Effector memory CD4-positive, alpha-beta T cell (primary cell): ENCODE measurements at places on chromosomes 2 and 18.

DNA sequence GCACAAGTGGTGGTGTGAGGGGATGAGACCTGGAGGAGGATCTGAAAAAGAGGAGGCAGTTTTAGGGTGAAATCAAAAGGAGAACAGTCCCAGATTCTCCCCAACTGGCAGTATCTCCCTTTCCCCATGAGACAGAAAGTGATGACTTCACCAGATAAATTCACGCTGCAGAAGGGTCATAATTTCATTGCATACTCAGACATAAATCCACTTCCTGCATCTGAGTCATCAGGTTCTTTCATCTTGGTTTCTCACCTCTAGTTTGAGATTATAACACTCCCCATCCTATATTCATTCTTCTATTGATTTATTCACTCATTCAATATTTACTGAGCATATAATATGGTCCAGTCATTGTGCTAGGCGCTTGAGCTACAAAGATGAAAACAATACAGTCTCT, 64.7 kb downstream of the CCDC148 start:
- no peak for DNase-seq
- no peak overlapping the region for H3K27ac ChIP-seq
- no peaks in the 10 kb centered on the region for H3K27me3 ChIP-seq
- no peaks in the 10 kb centered on the region for H3K4me1 ChIP-seq

DNA sequence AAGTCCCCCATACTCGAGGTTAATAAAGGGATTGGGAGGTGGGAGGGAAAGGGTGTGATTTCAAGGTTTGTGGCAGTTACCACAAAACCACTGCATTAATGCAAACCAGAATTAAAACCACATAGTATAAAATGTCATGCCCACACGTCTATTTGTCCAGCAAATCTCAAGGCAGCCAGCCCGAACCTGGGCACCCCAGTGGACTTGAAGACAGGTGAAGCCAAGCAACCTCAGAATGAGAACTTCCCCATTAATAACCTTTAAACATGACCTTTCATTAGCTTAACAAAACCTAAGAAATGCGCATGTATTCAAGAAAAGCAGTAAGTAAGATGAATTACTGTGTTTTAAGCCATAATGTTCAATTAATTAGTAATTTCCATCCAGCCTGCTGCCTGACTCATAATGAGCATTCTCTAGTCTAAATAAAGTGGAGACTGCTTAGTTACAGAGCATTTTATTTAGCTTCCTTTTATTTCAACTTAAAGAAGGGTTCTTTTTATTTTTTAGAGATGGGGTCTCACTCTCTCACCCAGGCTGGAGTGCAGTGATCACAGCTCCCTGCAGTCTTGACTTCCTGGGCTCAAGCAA, 229.6 kb downstream of the FAM210A start:
- no peak overlapping the region for H3K27ac ChIP-seq
- no peaks in the 10 kb centered on the region for H3K27me3 ChIP-seq
- H3K36me3 ChIP-seq, result peaks cover under 1% of the 10 kb centered on the region
- H3K4me3 ChIP-seq, result no peak overlapping the region
- DNase-seq, result no peak
- peaks cover 2% of the 10 kb centered on the region for H3K4me1 ChIP-seq

- no peaks in the 10 kb centered on the region for H3K27me3 ChIP-seq
- no peaks in the 10 kb centered on the region for H3K4me1 ChIP-seq
- no peak for DNase-seq
- H3K4me3 ChIP-seq, result no peak overlapping the region
- H3K36me3 ChIP-seq, result no peaks in the 10 kb centered on the region
- H3K27ac ChIP-seq, result no peak overlapping the region
Observed at GRCh38 chr18:41553716-41554115, 401.3 kb upstream of the PIK3C3 start.

DNA sequence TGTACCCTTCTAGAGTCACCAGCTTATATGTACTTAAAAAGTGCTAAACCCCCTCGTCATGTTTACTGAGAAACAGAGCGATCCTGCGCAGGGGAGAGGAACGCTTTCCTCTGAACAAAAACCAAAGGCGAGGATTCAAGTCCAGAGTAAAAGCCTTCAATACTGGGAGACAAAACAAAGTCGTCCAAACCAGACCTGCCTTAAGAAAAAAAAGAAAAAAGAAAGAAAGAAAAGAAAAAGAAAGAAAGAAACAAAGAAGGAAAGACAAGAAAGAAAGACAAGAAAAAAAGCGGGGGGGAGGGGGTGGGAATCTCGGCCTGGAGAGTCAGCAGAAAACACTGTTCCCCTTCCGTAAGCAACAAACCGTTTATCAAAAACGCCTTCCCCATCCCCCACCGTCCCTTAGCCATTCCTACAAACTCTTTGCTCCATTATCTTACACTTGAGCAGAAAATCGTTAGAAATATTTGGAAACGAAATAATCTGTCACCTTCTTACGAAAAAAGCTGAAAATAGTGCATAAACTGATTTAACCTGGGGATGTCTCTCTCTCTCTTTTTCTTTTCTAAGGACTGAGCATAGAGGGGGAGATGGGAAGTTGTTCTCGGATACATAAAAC, 3.3 kb downstream of the PTGR3 start:
- H3K27me3 ChIP-seq, result no peaks in the 10 kb centered on the region
- H3K4me1 ChIP-seq, result peaks cover 17% of the 10 kb centered on the region
- DNase-seq, result no peak
- H3K36me3 ChIP-seq, result peaks cover 6% of the 10 kb centered on the region
- H3K4me3 ChIP-seq, result peak overlapping the region; percentile 47
- no peak overlapping the region for H3K27ac ChIP-seq

GRCh38 chr2:164456619-164457018, 164.7 kb downstream of the GRB14 start:
- H3K4me1 ChIP-seq, result no peaks in the 10 kb centered on the region
- H3K4me3 ChIP-seq, result no peak overlapping the region
- H3K36me3 ChIP-seq, result no peaks in the 10 kb centered on the region
- no peak for DNase-seq

- H3K4me1 ChIP-seq, result no peaks in the 10 kb centered on the region
- H3K27ac ChIP-seq, result no peak overlapping the region
- no peak overlapping the region for H3K4me3 ChIP-seq
- DNase-seq, result no peak
Observed at GRCh38 chr18:31072175-31072574, 29.6 kb upstream of the DSC3 start.

DNA sequence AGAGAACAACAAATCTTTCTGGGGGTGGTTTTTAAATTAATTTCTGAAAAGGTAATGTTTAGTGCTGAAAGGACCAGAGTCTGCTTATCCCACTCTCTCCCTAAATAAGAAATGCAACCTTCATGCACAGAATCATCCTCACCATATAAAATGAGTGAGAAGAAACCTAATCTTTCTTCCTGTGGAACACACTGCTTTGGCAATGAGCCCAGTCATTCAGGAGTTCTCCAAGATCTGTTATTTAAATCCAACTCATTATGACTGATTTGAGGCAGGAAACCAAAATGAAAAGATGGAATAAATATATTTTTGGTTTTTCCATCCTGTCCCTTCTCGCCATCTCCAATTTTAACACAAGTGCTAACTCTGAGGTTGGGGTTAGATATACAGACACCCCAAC, 228.3 kb downstream of the SRBD1 start:
- peaks cover 7% of the 10 kb centered on the region for H3K36me3 ChIP-seq
- no peaks in the 10 kb centered on the region for H3K27me3 ChIP-seq
- H3K4me1 ChIP-seq, result no peaks in the 10 kb centered on the region
- DNase-seq, result no peak
- H3K27ac ChIP-seq, result no peak overlapping the region

DNA sequence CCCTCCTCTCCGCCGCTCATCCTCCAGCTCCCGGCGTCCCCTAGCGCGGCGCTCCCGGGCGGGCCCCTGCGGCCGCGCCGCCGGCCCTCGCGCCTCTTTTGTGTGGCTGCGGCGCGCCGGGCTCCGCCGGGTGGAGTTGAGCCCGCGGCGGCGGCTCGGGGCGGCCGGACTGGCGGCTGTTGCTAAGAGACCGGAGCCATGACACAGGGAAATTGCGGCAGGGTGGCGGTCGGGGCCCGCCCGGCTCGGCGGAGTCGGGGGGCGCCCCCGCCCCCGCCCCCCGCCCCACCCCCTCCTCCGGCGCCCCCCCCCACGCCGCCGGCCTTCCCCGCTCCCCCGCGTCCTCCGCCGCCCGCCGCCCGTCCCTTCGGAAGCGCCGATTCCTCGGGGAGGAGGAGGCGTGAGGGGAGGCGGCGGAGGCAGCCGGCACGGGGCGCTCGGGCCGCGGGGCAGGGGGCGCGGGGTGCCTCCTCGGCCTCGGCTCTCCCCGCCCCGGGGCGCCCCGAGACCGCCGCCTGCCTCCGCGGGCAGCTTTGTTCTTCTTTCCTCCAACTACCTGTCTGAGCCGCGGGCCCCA, at the start of gene TMEM200C:
TMEM200C (minus strand) TSS at position 224 of the 577 bp plus-strand sequence. CDS start 3,459 bp downstream, outside the sequence.
- no peak within 1 kb of the TSS for H3K4me3 ChIP-seq
- H3K27me3 ChIP-seq, result peaks cover 26% of the 10 kb centered on the region
- no peak for DNase-seq

GRCh38 chr2:217660423-217660822, 342.4 kb downstream of the TNS1 start:
- no peaks in the 10 kb centered on the region for H3K27me3 ChIP-seq
- no peak overlapping the region for H3K27ac ChIP-seq
- H3K36me3 ChIP-seq, result no peaks in the 10 kb centered on the region

DNA sequence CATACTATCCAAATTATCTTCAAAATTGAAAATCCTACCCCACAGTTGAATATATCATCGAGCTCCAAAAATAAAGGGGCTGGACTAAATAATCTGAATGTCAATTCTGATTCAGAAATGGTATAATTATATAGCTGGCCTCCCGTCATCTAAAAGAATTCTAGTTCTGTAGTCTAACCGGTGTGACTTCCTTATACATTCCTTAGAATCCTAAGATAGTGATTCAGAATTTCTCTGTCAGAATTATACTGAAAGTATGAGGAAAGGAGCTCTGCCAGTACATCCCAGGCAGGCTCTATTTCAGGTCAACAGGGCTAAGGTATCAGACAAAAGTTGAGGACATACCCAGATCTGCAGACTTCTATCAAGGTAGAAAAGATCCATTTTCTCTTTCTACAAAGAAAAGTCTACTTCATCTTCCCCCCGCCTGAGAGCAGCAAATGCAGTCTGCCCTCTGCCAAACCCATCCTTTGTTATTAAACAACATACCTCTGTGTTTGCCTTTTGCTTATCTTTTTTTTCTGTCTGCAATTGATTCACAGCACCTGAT, 128.5 kb downstream of the METTL4 start:
- H3K27me3 ChIP-seq, result no peaks in the 10 kb centered on the region
- no peak overlapping the region for H3K4me3 ChIP-seq
- no peak for DNase-seq
- H3K36me3 ChIP-seq, result no peaks in the 10 kb centered on the region
- H3K4me1 ChIP-seq, result no peaks in the 10 kb centered on the region
- H3K27ac ChIP-seq, result no peak overlapping the region

GRCh38 chr2:3434654-3435053, 55.2 kb downstream of the TRAPPC12 start:
- H3K4me1 ChIP-seq, result no peaks in the 10 kb centered on the region
- peaks cover 31% of the 10 kb centered on the region for H3K36me3 ChIP-seq
- H3K27ac ChIP-seq, result no peak overlapping the region
- no peaks in the 10 kb centered on the region for H3K27me3 ChIP-seq
- no peak overlapping the region for H3K4me3 ChIP-seq
- DNase-seq, result no peak

DNA sequence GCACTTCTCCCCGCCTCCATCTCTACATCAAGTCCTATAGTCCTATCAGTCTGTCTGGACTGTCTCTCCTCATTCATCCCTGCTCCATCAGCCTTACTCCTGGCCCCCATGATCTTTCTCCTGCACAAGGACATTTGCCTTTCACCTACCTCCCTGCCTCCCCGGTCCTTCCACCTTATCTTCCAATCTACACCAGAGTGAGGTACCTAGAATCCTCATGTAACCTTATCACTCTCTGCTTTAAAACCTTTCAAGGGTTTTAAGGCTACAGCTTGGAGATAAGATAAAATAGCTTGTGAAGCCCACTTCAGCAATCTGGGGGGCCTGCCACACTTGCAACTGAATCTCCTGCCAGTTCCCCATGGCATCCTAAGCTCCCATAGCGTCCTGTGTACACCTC, 12.8 kb downstream of the CDC42EP3 start:
- DNase-seq, result no peak
- H3K36me3 ChIP-seq, result no peaks in the 10 kb centered on the region
- H3K4me1 ChIP-seq, result peaks cover 58% of the 10 kb centered on the region
- no peaks in the 10 kb centered on the region for H3K27me3 ChIP-seq
- no peak overlapping the region for H3K4me3 ChIP-seq

DNA sequence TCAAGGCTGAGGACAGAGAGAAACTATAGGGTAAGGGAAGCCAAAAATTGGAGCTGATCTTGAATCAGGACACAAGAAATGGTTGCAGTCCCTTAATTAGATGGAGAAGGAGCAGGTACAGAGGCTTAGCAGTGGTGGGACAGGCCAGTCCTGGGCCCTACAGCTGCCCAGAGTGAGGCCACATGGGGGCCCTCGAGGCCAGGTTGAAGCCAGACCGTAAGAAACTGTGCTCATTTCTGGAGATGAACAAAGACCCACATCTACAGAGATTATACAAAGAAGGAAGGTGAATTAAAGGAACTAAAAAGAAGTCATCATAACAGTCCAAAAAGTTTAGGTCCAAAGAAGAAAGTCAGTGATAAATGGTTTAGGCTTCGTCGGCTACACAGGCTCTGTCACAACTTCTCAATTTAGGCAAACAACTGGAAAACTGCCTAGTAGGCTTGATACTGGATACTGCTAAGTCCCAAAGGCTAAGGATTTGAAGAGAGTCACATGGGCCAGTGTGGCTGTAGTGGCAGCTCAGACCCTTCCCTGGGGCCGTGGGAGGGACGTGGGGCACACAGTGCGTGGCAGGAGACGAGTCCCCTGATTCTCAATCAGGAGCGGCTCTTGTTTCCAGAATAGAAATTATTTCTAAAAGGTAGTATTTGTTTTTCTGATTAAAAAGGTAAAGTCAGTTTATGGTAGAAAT, 50.4 kb upstream of the CNGA3 start:
- no peaks in the 10 kb centered on the region for H3K4me1 ChIP-seq
- no peak overlapping the region for H3K27ac ChIP-seq
- no peak overlapping the region for H3K4me3 ChIP-seq
- H3K27me3 ChIP-seq, result no peaks in the 10 kb centered on the region
- no peak for DNase-seq

DNA sequence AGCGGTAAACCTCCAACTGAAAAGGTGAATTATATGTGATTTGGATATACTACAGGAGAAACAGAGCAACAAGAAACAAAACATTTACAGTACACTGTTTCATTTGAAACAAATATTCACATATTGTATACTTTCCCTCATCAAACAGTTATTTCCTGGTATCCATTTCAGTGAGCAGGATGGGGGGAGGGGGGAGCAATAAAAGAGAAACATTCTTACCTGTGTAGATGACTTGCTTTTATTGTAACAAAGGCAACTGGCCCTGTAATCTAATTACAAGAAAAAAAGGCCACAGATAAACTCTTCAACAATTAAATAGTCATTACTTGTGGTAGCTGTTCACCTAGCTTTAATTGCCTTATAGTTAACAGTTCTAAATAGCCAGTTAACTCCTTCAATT, 3.9 kb upstream of the PPP1CB start:
- no peaks in the 10 kb centered on the region for H3K27me3 ChIP-seq
- no peaks in the 10 kb centered on the region for H3K36me3 ChIP-seq

DNA sequence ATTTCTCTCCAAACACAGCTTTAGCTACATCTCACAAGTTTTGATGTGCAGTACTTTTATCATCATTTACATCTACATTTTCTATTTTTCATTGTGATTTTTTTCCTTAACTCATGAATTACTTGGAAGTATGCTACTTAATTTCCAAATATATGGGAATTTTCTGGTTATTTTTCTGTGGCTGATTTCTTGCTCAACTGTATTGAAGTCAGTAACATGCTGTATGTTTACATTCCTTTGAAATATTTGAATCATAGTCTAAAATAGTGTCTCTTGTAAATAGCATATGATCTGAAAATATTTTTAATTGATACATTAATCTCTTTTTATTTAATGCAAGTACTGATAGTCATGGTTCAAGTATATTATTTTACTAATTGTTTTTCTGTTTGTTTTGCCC, 26.0 kb upstream of the GALNT5 start:
- H3K27ac ChIP-seq, result no peak overlapping the region
- H3K36me3 ChIP-seq, result no peaks in the 10 kb centered on the region
- DNase-seq, result no peak
- no peaks in the 10 kb centered on the region for H3K27me3 ChIP-seq
- no peaks in the 10 kb centered on the region for H3K4me1 ChIP-seq
